ENCODE measurements at places on chromosomes 5 and 9.

DNA sequence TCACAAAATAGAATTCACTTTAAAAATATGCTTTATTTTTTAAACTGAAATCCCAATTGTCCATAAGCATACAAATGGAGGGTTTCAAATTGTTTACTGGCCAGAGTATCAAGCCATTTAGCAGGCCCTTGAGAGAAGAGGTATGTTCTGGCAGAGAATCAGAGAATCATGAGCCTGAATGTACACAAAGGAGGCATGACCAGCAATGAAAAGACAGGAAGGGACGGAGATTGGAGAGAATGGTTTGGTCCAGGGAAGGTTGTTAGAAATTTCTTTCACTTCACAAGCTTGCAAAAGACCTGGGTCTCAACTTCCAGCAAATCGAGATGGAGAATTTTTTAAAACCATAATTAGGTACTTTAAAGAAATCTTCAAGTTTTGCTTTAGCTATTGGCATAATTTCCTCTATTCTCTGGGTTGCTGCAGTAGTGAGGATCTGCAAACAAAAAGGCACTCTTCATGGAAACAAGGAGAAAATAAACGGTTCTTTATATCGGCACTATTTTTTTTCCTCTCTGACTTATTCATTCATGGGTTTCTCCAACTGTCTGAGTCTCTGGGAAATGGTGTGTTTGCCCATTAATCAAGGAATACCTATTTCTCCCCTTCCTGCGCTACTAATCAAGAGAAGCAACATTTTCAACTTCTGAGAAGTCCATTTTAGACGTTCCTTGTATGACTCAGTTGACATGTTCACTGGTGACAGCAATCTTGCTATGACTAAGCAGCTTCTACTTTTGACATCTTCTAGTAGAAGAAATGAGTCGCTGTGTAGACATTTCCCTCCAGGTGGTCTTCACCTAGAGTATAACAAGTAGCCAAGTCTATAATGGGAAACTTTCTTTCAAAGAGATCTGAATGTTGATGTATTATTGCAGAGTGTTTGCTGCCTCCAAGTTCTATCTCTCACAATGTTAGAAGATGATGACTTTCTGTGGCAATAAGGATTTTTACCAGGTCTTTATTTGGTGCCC, 23.1 kb upstream of the ERCC6L2 start:
- DNase-seq = peak; percentile 90

- no peak for DNase-seq
Observed at GRCh38 chr9:7081065-7081600, 323.4 kb downstream of the KDM4C start.

GRCh38 chr5:171895081-171895480, 109.5 kb downstream of the SMIM23 start:
- peak; percentile 38 for DNase-seq

DNA sequence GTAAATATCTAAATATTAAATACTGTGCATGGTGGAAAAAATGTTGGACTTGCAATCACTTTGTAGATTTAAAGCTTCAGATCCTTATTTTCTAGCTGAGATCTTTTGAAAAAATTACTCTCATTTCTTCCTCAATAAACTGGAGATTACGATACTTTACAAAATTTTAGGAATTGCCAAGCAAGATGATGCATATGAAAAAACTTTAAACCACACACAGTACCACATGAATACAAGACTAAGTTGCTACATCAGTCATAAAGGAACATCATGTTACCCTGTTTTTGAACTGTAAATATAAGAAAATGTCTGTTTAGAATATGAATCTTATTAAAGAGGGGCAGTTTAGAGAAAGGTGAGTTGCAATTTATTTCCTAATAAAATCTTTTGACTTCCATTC, 703.6 kb upstream of the NUDT12 start:
- no peak for DNase-seq

DNA sequence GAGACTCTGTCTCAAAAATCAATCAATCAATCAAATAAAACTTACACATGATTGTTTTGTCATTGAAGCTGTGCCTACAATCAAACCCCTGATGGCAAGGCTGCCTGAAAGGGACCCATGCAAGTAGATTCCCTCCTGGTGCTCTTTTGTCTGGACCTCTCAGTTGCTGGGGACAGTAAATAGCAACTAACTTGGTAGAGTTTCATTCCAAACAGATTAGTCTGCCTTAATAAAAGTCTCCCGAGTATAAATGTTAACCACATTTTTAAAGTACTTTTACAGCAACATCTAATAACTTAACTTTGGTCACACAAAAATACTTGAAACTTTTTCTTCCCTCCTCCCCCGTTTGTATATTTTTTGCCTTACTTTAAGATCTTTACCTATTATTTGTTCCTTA, 105.5 kb downstream of the FEM1C start:
- DNase-seq = peak; percentile 72

GRCh38 chr9:93141771-93142483, 7.9 kb upstream of the NINJ1 start:
- DNase-seq = no peak

GRCh38 chr9:104923740-104924139, 4.2 kb downstream of the ABCA1 start:
- DNase-seq = no peak

DNA sequence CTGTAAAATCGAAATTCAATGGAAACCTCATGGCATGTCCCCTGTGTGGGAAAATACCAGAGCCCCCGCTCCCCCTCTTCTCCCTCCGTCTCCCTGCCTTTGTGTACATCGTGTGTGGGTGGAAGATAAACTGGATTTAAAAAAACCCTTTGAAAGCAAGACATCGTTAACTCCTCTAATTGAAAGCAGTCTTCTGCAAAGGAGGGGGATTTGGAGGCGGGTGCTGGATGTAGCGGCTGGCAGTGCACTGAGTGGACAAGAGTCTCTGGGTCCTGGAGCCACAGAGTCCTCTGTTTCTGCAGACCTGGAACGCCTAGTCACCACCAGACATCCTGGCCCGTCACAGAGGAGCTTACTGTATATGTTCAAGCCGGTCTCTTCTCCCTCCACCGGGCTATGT, 169.4 kb downstream of the PAPPA start:
- DNase-seq = peak; percentile 22

DNA sequence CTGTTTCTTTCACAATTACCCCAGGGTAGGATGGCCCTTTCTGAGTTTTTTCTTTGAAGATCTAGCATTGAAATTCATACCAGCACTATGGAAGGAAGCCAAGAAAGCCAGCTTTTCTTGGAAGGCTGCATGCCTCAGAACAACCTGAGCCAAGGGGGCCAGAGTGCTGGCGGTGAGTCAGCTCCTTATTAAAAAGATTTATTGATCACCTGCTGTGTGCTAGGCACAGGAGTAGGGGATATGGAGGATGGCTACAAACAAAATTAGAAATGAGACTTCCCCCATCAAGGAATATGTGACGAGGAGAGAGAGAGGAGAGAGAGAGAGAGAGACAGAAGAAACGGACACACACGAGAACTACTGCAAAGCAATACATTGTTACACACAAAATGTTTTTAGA, 184.6 kb upstream of the PUM3 start:
- peak; percentile 25 for DNase-seq

DNA sequence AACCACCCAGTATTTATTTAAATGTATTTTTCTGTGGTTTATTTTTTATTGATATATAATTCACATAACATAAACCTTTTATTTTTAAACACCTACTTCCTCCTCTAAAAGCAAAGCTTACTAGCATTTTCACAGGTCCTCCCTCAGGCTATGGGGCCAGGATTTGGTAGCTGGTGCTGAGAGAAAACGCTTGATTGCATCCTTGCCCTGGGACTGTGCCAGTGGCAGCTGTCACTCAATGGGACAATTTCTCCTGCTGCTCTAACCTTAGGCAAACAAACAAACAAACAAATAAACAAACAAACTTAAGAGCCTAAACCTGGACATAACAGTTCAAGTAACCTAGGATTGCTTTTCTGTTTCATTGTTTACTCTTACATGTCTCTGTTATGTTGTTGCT, 102.7 kb downstream of the FOCAD start:
- no peak for DNase-seq

- DNase-seq = peak; percentile 78
Observed at GRCh38 chr9:97632248-97632984, 752 bp downstream of the TSTD2 start.

- peak; percentile 85 for DNase-seq
Observed at GRCh38 chr5:126003309-126003708, 419.9 kb upstream of the GRAMD2B start.

DNA sequence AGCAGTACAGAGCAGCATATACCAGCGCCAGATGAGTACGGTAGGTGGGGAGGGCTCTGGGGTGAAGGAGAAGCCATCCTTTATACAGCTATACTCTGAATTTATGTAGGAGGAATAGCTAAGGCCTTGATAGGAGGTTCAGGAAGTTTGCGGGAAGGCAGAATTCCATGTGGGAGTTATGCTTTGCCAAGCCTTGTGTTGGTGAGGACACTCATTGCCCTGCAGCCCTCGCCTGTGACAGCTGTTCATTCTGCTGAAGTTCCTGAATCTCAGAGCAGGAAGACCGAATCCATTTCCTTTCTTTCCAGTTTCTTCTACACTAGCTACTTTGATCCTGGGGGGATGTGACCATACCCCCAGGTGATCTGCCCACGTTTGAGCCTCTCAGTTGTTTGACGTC, 7.7 kb downstream of the MFAP3 start:
- no peak for DNase-seq

- DNase-seq = no peak
Observed at GRCh38 chr9:88307136-88307535, 81.1 kb upstream of the SPIN1 start.

DNA sequence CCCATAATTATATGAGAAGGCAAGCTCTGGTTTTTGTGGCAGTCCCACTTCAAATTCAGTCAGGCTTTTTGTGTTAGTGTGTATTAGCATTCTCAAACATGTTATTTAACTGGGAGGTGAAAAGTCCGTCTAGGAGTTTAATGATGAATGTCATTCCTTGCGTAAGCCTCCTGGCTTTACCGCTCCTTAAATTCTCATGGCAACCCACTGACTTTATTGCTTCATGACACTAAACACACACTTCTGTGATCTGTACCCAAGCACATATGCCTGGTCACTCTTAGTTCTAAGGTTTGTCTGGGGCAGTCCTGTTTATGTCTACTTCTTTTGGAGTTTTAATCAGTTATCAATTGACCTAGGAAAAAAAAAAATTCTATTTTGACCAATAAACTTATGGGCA, 677.9 kb upstream of the DMAC1 start:
- DNase-seq = no peak

DNA sequence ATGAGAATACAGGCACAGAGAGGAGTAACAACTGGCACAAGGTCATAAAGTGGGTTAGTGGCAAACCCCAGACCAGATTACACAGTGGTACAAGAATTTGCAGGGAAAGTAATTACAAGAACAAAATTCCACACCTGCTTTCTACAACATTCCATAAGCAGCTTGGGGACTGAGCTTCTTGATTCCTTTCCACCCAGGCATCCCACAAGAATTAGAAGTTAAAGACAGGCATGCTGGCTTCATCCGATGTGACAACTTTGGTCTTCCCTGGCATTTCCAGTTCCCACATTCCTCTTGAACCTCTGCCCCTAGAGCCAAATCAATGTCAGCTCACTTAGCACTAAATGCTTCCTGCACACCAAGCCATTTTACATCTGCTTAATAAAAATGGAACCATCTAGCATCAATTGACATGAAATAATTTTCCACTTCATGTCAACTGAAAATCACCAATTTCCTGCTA, 435.8 kb upstream of the PAPPA start:
- DNase-seq = peak; percentile 92

- no peak for DNase-seq
Observed at GRCh38 chr9:99262949-99263418, 40.9 kb downstream of the SEC61B start.

DNA sequence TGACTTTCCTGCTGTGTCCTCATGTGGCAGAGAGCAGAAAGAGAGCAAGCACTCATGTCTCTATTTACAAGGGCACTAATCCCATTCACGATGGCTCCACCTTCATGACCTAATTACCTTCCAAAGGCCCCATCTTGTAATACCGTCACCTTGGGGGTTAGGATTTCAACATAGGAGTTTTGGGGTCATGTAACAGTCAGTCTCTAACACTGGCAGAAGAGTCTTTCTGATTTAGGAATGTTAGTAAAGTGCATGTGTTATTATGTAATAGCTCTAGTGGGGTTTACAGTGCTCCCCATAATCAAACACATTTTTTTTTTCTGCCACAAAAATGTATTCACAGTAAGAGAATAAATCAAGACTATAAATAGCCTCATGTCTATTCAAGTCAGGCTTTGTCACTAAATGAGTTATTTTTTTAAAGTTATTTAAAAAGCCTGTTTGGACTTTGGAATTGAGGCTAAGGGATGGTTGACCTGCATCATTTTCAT, 19.1 kb downstream of the GALNT10 start:
- peak; percentile 66 for DNase-seq

DNA sequence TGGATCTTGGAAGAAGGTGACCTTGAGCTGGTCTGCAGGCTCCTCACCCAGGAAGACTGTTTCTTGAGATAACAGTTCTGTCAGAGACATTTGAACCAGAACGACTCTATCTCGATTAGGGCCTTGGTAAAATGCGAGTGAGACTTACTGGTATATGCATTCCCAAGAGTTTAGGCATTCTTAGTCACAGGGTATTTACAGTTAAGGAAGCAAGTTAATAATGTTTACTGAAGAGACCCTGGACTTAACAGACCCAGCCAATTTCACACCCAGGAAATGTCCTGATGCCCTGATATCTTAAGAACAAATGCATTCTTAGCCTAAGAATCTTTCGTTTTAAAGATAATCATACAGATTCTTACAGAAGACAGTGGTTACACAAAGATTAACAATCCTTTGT, 1867.2 kb upstream of the C9orf72 start:
- no peak for DNase-seq

DNA sequence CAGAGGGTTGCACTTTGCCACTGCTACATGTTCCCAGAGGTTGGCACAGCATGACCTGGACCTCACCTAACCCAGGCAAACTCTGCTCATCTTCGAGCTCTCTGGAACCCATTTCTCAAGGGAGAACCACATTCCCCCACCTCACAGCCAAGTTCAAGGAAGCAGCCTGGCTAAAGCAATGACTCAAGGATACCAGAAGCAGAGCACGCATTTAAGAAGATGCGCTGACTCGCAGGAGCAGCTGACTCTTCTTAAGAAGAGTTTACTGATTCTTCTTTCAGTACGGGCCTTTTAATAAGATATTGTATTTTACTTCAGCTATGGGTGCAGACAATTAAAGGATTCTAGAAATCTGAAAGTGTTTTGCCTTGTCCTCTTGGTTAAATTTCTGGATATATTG, 4.1 kb upstream of the SEMA5A start:
- DNase-seq = peak; percentile 61

DNA sequence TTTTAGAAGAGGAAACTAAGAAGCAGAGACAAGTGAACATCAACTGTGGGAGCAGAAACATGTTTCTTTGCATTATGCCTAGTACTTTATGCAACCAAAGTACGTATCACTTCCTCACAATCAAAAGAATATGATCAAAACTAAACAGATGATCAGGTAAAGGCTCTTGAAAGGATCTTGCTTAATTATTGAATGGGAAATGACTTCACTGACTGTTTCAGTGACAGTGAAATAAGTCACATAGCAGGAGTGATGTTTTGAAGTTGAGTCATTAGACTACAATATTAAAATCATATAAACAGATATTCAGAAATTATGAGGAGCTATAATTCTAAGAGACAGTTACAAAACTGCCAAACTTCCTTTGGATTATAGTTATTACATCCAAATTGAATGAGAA, 527.3 kb downstream of the MTRR start:
- peak; percentile 30 for DNase-seq

GRCh38 chr5:176534640-176535039, 2.6 kb downstream of the RNF44 start:
- no peak for DNase-seq

GRCh38 chr5:108672639-108673038, 75.1 kb upstream of the FER start:
- DNase-seq = no peak

GRCh38 chr5:96875791-96876291, 459 bp upstream of the ERAP2 start:
- DNase-seq = no peak
